ENCODE measurements at places on chromosomes 13 and 19.

- no peak for DNase-seq
These were observed 1101.9 kb downstream of the PCDH9 start for GRCh38 chr13:66128201-66128600.

DNA sequence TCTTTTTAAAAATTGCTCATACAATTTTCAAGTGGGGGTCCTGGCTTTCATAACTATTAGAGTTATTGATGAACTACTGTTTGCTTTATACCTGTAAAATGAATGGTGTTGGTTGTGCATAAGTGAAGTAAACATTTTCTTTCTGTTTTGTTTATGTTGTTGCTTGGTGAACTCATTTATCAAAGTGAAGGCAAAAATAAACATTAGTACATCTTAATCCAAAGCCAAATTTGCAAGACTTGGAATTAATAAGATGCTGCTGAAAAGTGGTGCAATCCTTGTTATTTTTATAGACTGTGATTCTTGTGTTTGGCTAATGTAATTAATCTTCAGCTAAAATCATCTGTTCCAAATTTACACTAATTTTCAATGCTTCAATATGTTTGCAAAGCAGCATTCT, 24.4 kb upstream of the DCT start:
- DNase-seq, result no peak

- no peak for DNase-seq
These were observed 20.7 kb downstream of the EPN1 start for GRCh38 chr19:55695511-55696290.

DNA sequence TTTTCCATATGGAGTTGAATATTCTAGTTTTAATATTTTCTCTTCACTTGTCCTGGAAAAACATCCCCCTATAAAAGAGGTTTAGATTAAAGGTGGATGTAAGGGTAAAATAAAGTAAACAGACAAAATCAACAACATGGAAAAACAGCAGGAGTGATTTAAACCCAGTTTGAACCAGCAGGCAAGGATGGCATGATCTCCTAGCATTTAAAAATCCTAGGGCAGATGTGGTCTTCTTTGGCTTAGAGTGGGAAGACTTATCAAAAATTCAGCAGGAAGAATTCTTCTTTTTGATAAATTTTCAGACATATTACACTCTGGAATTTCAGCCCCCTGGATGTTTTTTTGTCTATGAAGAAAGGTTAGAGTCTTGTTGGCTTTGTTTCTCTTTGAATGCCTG, 36.5 kb downstream of the CLEC17A start:
- DNase-seq, result no peak

GRCh38 chr19:53328967-53329366, 4.6 kb upstream of the ZNF845 start:
- no peak for DNase-seq
